ENCODE measurements at places on chromosomes 13 and 19.

DNA sequence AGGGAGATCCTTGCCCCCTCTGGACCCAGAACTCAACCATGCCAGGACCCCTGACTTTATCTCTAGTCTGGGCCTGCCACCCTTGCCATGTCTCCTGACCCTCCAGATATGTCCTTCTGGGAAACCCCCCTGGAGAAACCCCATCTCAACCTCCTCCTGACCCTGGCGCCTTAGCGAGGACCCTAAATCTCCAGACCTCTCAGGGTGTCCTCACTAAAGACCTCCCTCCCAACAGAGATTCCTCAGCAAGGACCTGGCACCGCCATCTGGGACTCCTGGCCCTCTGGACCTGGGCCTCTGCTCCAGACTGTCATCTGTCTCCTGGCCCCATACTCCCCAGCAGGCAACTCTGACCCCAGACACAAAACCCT lies 1.3 kb downstream of the KCNK6 start:
- no peak for DNase-seq

DNA sequence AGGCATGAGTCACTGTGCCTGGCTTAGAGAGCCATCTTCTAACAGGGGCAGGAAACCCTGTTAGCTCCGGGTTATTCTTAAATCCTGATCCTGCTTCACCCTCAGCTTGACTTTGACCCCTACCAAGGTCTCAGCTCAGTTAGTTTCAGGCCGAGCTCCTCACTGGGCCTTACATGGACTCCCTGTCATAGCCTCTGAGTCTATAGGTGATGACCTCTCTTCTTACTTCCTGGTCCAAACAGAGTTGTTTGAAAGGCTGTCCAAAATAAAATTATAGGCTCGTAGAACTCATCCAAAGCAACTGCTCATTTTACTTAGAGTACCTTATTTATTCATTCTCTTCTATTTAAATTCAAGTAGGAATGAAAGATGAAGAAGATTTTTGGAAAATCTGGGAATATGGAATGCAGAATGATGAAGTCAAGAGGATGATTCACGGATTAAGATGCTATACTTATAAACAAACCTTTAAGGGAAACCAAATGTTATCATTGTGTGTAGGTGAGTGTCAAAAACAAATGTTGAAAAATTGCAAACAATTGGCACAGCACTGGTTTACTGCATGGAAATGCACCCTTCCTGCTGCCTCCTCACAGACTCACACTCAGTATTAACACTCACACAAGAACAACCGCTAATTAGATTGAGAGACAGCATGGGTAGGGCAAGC lies 174.1 kb downstream of the RGCC start:
- DNase-seq = no peak

- DNase-seq = peak; percentile 86
These were observed at the start of gene SIN3B for GRCh38 chr19:16829010-16829821. Gene SIN3B (plus strand): TSS chr19:16829398. CDS start chr19:16829421, 23 bp downstream.

DNA sequence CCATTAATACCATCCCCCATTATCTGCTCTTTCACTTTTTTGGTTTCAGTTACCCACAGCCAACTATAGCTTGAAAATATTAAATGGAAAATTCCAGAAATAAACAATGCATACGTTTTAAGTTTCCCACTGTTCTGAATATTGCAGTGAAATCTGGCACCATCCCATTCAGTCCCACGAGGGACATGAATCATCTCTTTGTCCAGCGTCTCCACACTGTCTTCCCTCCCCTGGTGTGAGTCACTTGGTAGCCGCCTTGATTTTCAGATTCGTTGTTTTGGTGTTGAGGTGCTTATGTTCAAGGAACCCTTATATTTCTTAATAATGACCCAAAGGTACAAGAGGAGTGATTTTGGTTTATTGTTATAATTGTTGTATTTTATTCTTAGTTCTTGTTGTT lies 246.1 kb downstream of the DCT start:
- no peak for DNase-seq

- DNase-seq = no peak
These were observed 14.2 kb downstream of the TIMM13 start for GRCh38 chr19:2413159-2413558.

- DNase-seq = peak; percentile 12
These were observed at the start of gene EHD2 for GRCh38 chr19:47713046-47714021. Gene EHD2 (plus strand): TSS chr19:47713422. CDS start chr19:47716613, 3,191 bp downstream.

DNA sequence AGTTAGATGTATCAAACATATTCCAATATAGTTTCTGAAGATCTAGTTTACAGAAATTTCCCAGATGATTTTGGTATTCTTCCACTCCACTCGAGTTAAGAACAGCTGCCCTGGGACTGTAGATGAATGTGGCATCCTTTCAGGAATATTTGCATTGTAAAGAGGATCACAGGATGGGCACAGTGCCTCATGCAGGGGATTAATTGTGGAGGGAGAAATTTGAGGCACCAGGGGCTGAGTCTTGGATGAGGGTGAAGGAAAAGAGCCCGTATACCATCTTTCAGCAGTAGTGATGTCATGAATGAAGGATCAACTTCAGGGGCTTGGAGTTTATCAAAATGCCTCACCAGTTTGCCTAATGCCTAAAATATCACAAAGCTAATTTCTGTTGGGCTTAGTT lies 4.0 kb upstream of the PDS5B start:
- no peak for DNase-seq

- peak; percentile 91 for DNase-seq
These were observed at the start of the genes LIG1 and ZSWIM9 for GRCh38 chr19:48169939-48170803. Gene LIG1 (minus strand): TSS chr19:48170344. CDS start chr19:48165566, 4,778 bp downstream. Gene ZSWIM9 (plus strand): TSS chr19:48170680. CDS start chr19:48171803, 1,123 bp downstream.

- DNase-seq = no peak
These were observed 36.6 kb upstream of the OXGR1 start for GRCh38 chr13:97030705-97031452.

GRCh38 chr19:10320602-10321416 lies 5.0 kb upstream of the FDX2 start:
- no peak for DNase-seq

GRCh38 chr19:4181053-4181508 lies 1.3 kb downstream of the SIRT6 start:
- DNase-seq = no peak

DNA sequence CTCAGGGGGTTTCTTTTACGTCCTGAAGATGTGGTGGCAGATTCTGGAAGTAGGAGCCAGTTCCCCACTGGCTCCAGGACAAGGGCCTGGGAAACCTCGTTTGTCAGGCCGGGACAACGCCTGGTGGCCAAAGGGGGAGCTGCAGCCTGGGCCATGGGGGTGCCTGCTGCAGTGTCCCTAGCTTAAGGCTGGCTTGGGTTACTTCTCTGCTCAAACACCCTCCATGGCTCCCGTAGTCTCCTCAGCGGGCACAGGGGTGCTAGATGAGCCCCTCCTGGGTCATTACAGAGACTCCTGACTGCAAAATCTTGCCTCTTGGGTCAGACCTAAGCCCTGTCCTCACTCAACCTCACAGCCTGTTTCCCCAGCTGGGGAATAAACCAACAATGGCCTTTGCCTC lies 14.7 kb downstream of the CILP2 start:
- DNase-seq = no peak

- DNase-seq = no peak
These were observed 3.8 kb downstream of the GRIK5 start for GRCh38 chr19:42066075-42066754.
